Daoy (cell line): ENCODE measurements at places on chromosomes 11 and 22.

DNA sequence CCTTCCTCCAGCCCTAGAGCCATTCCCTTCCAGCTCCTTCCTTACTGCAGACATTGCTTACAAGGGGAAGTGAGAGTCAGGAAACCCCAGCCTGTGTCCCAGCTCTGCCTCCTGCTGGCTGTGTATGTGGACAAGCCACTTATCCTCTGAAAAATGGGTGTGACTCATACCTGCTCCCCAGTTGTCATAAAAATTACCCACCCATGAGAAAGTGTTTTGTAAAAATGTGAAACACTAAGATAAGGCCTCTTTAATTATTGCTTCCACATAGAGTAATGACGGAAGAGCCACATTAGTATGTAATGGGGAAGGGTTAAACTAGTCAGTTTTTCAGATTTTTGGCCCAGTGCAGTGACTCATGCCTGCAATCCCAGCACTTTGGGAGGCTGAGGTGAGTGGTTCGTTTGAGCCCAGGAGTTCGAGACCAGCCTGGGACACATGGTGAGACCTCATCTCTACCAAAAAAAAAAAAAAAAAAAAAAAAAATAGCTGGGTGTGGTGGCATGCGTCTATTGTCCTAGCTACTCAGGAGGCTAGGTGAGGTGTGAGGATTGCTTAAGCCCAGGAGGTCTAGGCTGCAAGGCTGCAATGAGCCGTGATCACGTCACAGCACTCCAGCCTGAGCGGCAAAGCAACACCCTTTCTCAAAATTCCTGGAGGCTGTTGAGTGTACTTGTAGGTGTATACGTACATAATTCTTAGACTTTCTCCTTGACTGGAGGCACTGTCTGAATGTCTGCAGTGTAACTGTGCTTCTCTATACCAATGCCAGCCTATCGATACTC lies 84.9 kb downstream of the CTTN start:
- DNase-seq: peak; percentile 93

- DNase-seq: no peak
These were observed 1.3 kb downstream of the PACS1 start for GRCh38 chr11:66071381-66071801.

- no peak for DNase-seq
These were observed 20.4 kb downstream of the FCHSD2 start for GRCh38 chr11:73121692-73122091.

- DNase-seq: no peak
These were observed 1.9 kb downstream of the NNMT start for GRCh38 chr11:114297806-114298709.

GRCh38 chr11:108593923-108594434 lies 411 bp upstream of the EXPH5 start:
- no peak for DNase-seq

GRCh38 chr11:61613870-61614269 lies 33.0 kb upstream of the SYT7 start:
- DNase-seq: no peak
